ENCODE measurements at places on chromosomes 1 and 21.

DNA sequence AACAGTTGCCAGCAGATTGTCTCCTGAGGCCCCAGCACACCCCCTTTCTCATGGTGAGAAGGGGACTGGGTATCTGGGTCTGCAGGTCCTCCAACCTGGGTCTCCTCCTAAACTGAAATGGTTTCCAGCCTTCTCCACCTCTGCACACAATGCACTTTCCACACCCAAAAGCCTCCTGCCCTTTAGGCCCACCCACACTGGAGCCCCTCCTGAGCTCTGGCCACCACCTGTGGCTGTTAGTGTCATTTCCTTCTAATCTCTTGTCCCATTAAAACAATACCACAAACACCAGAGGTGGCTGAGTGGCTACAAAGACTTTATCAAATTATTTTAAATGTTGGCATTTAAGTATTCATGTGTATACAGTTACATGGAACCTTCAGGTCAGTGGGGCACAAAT lies 11.5 kb downstream of the GPR3 start:
- no peak for DNase-seq

GRCh38 chr21:43591571-43591970 lies 67.7 kb downstream of the HSF2BP start:
- DNase-seq = no peak

DNA sequence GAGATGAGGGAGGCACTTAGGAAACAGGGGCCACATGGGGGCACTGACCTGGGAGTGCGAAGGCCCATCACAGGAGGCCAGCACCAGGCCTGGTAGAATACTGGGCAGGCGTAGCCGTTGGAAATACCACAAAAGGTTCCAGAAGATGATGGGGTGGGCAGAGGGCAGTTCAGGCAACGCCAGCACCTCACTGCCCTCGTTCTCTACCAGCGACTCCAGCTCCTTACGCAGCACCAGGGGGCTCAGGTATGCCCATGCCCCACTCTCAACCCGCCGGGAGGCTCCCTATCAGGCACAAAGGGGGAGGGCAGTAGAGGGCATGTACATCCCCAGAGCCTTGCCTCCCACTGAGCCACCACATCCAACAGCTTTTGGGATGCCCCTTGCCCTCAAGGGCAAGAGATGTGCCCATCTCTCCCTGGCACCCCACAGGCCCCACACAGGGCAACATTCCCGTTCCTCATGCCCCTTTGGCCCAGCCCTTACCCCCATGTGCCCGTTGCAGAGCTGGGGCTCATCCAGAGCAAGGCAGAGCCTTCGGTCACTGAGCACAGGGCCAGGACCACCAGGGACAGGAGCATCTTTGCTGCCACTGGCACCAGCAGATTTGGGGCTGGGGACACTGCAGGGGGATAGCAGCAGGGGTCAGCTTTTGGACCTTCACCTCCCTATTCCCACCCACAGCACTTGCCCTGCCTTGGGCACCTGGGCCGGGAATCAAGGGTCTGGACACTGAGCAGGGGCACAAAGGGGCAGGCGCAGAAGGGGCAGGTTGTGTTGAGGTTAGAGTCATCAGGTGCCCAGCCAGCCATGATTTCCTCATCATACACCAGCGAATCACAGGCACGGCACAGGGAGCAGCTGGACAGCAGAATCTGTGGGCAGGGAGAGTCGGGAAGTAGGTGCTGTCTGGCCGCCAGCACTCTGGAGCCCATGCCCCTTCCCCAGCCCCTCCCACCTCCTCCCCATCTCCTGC lies 9.7 kb upstream of the GATAD2B start:
- no peak for DNase-seq

DNA sequence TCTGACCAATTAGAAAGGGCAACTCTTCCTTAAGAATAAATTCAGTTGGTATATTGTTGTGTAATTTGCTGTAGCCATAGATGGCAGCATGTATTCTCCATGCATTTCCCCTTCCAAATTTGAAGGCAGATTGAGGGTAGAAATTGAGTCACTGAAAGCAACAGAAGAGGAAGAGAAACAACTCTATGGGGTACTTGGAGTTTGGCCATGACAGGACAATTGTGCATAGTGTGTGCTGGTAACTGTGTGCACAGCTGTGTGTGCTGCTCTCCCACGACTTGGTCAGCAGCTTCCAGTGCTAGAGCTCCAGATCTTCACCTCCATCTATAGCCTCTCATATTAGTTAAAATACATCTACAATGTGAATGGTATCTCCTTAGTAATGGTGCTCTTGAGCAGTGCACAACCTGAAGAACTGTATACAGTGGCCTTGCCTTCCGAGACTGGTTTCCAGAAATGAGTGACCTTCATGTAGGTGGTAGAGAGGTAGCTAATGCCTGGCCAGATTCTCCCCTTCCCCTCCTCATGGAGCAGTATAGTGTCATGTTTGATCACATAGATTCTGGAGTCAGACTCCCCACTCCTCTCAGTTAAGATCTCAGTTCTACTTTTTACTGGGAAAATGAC lies 882 bp upstream of the FCAMR start:
- no peak for DNase-seq

- no peak for DNase-seq
Measured at GRCh38 chr1:104402178-104402577, 652.5 kb downstream of the AMY1C start.

GRCh38 chr1:200869753-200870391 lies 2.9 kb upstream of the GPR25 start:
- no peak for DNase-seq

- no peak for DNase-seq
Measured at GRCh38 chr1:110713221-110713620, 38.5 kb upstream of the KCNA3 start.

GRCh38 chr1:38730511-38731397 lies 128.8 kb downstream of the RRAGC start:
- DNase-seq = no peak

- DNase-seq = no peak
Measured at GRCh38 chr1:109768820-109769219, 5.1 kb upstream of the EPS8L3 start.

GRCh38 chr21:32131164-32131563 lies 147.7 kb downstream of the MIS18A start:
- no peak for DNase-seq

DNA sequence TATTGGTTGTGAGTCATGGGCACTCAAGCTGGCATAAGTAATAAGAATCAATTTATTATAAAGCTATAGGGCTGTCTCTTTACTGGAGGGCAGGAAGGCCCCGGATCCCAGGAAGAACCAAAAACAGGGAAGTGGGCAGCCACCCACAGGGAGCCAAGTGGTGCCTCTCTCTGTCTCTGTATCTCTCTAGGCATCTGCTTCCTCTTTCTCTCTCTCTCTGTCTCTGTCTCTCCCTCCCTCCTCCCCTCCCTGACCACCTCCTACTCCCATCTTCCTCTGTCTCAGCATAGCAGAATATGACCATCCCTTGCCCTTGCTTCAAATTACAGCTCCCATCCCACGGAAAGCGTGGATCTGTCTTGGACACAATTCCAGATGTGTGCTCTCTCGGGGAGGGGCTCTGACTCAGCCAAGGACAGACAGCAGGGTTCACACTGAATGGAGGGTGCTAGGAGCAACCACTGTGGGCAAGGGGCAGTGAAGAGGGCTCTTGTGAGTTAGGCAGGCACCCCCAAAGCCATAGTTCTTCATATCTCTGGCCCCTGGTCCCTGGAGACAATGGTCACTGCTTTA lies 80.4 kb upstream of the LPGAT1 start:
- no peak for DNase-seq

DNA sequence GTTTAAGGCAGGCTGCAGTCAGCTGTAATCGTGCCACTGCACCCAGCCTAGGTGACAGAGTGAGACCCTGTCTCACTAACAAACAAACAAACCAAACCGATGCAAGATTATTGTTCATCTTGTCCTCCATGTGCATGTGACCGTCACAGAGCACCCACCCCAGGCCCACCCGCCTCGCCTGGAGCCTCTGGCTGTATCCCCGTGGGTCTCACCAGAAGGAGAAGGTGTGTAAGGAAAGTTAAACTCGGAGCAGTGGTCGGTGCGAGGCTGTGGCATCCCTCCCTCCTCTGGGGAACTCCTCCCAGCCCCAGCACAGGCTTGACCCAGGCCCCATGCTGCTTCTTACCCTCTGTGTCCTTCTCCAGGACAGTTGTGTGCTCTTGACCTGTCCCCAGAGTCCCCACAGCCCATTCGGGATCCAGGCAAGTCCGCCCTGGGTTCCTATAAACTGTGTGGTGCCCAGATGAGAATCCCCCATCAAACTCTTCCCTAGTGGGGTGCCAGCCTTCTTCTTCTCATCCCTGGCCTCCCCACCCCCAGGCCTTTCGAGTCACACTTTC lies 318.4 kb downstream of the AJAP1 start:
- DNase-seq = no peak

- DNase-seq = no peak
Measured at GRCh38 chr1:218969006-218969405, 204.7 kb upstream of the LYPLAL1 start.

- DNase-seq = no peak
Measured at GRCh38 chr1:245684571-245684970, 529.8 kb downstream of the KIF26B start.

Measured in ACHN (cell line).